Activated gamma-delta T cell treated with anti-CD3 and anti-CD28 coated beads, Interleukin-2, amount 50 U/mL, for 16 hours (primary cell): ENCODE measurements at places on chromosomes 16 and 17.

- no peak for DNase-seq
These were observed 1.6 kb downstream of the UBTF start for GRCh38 chr17:44217738-44218343.

GRCh38 chr16:46691726-46692125 lies 2.3 kb downstream of the ORC6 start:
- no peak for DNase-seq

DNA sequence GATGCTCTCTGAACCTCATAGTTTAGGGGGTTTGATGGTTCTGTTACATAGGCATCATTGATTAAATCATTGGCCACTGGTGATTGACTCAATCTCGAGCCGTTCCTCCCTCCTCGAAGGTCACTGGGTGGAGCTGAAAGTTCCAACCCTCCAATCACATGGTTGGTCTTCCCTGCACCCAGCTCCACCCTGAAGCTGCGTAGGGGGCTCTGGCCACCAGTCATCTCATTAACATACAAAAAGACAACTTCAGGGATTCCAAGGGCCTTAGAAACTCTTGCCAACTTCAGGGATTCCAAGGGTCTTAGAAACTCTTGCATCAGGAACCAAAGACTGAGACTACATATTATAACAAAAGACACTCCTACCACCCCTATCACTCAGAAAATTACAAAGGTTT lies 306.5 kb upstream of the TNRC6C start:
- DNase-seq = no peak

DNA sequence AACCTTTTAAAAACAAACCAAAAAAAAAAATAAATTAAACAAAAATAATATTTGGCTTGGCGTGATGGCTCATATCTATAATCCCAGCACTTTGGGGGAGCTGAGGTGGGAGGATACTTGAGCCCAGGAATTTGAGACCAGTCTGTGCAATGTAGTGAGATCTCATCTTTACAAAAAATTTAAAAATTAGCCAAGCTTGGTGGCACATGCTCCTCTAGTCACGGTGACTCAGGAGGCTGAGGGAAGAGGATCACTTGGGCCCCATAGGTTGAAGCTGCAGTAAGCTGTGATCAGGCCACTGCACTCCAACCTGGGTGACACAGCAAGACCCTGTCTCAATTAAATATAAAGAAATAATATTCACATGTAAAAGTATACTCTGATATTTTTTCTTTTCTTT lies 12.2 kb downstream of the GNGT2 start:
- DNase-seq = no peak

DNA sequence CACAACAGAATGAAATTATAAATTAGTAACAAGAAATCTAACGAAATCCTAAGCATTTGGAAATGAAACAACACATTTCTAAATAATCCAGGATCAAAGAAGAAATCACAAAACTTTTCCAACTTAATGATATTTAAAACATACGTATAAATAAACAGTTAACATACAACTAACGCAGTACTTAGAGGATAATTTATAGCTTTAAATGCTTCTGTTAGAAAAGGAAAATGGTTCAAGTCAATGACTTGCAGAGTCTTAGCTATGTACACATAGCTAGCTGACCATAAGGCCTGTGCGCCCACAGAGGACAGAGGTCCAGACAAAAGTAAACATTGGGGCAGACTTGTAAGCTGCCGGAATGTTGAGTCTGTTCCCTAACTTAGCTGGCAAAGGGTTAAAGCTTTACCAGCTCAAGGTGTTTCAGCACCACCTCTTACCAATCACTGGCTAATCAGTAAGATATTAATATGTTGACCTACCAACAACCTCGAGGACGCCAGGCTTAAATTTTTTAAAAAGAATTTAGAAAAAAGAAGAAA lies 84.6 kb downstream of the PARN start:
- no peak for DNase-seq

GRCh38 chr17:32835291-32835761 lies 41.6 kb downstream of the MYO1D start:
- DNase-seq = no peak

GRCh38 chr16:10877472-10877946 lies 507 bp downstream of the CIITA start:
- DNase-seq = no peak

DNA sequence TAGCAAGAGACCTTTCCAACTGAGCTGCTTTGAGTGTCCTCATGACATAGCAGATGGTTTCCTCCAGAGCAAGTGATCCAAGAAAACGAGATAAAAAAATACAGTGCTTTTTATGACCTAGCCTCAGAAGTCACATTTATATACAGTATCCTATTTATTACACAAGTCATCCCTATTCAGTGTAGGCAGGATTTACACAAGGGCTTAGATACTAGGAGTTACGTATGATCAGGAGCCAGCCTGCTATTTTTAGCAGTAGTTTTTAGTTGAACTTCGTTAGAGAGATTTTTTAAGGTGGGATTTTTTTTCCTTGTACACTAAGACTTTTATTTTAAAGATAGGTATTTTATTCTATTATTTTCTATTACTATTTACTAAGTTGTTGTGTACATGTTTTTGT lies 58.4 kb downstream of the PHKB start:
- DNase-seq = no peak

DNA sequence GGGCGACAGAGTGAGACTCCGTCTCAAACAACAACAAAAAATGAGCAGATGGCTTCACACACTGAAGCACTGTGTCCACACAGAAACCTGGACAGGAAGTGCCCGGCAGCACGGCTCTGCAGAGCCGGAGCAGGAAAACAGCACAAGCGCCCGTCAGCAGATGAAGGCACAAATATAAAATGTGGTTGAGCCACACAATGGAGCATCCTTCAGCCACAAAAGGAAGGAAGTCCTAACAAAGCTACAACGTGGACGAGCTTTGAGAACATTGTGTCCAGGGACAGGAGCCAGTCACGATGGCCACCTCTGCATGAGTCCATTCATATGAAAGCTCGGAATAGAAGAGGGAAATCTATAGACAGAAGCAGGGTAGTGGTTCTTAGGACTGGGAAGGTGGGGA lies 15.7 kb downstream of the RHBDF2 start:
- DNase-seq = no peak

DNA sequence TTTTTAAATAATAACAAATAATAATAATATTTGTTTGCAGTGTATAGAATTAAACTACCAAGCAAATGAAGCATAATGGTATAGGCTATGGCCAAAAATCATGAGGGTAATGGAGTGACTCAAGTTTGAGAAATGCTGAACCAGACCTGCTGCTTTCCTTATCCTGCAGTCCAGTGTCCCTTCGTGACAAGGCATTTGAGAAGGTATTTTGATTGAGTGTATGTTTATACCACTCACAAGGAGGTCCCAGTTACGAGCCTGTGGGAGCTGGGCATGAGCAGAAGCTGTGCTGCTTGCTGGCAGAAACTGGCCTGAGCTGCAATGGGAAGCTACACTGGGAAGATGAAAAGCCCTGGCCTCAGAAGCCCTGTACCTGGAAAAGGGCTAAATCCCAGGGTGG lies 50.3 kb downstream of the GNAO1 start:
- DNase-seq = no peak

GRCh38 chr17:32445497-32445896 lies 1.2 kb downstream of the PSMD11 start:
- no peak for DNase-seq

- peak; percentile 31 for DNase-seq
These were observed 31.5 kb downstream of the QPRT start for GRCh38 chr16:29710227-29711219.

GRCh38 chr17:19364699-19365498 lies 2.4 kb upstream of the B9D1 start:
- no peak for DNase-seq

DNA sequence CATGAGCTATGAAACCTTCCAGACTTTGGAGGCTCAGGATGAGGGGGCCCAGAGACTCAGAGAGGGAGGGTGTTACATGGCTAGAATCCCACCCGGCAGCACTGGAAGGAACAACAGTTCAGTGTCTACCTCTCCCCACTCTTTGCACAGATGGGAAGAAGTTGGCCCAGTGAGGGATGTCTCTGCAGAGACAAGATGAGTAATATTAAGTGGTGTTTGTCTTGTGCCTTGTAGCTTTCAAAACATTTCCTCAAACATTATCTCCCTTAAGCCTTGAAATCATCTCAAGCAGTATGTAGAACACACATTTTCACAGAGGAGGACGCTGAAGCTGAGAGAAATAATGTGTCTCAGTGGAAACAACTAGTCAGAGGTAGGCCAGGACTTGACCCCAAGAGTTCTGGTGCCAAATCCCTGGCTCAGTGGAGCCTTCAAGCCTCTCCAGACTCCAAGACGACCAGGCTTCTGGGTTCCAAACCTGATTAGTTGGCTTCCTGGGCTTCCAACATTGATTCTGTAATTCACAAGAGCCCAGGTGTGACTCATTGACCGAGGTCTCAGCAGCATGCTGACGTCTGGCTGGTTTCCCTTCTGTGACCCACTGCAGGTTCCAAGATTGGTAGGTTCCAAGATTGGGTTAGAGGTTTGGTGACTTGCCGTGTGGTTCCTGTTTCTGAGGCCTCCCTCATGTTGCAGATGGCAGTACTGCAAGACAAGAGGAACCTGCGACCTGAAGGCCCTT lies 7.4 kb downstream of the RNF112 start:
- no peak for DNase-seq

DNA sequence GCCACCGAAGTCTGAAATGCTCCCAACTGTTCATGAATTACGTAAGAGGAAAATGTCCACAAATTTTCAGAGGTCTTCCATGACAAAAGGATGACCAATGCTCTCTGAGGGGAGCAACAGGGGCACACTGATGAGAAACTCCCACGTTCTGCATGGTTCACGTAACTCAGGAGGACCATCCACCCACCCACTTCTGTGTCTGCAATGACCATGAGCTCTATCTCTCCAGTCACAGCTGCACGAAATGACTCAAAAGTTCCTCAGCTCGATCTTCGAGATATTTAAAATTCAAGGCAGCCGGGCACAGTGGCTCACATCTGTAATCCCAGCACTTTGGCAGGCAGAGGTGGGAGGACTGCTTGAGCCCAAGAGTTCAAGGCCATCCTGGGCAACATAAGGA lies 15.8 kb downstream of the WDR45B start:
- no peak for DNase-seq

- DNase-seq = no peak
These were observed 228.9 kb upstream of the TNRC6C start for GRCh38 chr17:77729587-77729986.

DNA sequence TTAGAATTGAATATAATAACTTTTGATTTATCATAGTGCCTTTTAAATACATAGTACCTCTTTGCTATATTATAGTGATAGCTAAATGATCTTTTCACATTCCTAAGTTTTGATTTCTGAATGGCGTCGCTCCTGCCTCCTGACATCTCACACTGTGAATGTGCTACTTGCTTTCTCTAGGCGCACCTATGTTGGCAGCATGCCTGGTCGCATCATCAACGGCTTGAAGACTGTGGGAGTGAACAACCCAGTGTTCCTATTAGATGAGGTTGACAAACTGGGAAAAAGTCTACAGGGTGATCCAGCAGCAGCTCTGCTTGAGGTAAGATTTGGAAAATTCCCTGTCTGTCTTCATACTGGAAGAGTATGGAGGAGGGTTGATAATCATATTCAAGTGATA lies 29.8 kb upstream of the ABCC11 start:
- DNase-seq = no peak

GRCh38 chr17:8941980-8942622 lies 23.4 kb downstream of the PIK3R5 start:
- peak; percentile 52 for DNase-seq

GRCh38 chr16:81321039-81321438 lies 6.3 kb downstream of the GAN start:
- no peak for DNase-seq

GRCh38 chr17:46002311-46002972 lies 3.4 kb downstream of the STH start:
- DNase-seq = peak; percentile 63

DNA sequence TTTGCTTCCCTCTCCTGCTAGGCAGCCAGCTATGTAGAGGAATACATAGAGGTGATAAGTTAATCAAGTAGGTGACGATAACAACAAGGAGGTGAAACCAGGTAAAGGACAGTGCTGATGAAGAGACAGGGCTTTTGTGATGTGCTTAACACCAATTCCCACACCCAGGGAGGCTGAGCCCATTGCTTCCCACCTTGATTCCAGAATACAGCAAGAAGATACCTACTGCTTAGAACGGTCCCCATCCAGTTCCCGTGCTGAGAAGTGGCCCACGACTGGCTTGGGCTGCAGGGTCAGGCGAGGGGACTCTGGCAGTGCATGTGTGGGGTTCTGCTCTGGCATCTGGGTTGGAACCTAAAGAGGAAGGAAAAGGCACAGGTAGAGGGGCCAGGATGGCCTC lies 16.1 kb upstream of the GFAP start:
- no peak for DNase-seq

DNA sequence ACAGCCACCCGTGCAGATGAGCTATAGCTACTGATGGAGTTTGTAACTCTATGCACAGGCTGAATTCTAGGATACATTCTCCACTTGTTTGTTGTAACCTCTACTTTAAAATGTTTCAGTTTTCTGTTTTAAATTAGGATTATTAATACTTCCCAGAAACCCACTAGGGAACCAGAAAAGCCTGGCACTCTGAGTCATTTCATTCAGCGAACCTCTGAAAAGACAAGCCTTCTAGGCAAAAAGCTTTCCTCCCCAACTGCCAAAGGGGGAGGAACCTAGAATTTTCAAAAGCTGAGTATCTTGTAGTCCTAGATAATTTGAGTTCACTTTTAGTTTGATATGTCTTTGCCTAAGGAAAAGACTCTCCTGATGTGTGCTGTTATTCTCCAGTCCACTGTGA lies 43.2 kb downstream of the GOSR1 start:
- DNase-seq = no peak

GRCh38 chr16:7336742-7337141 lies 4.1 kb downstream of the RBFOX1 start:
- DNase-seq = no peak

DNA sequence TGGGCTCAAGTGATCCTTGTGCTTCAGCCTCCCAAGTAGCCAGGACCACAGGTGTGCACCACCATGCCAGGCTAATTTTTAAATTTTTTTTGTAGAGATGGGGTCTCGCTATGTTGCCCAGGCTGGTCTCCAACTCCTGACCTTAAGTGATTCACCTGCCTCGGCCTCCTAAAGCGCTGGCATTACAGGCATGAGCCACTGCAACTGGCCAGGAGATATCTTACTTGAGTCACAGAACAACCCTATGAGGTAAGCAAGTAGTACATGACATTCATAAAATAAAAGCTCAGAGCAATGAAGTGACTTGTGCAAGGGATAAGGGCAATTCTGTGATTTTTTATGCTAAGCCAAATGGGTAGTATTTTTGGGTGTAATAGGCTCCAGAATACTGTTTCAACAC lies 57.3 kb downstream of the CDC27 start:
- DNase-seq = no peak

GRCh38 chr17:28112181-28112580 lies 69.7 kb downstream of the NLK start:
- DNase-seq = no peak

DNA sequence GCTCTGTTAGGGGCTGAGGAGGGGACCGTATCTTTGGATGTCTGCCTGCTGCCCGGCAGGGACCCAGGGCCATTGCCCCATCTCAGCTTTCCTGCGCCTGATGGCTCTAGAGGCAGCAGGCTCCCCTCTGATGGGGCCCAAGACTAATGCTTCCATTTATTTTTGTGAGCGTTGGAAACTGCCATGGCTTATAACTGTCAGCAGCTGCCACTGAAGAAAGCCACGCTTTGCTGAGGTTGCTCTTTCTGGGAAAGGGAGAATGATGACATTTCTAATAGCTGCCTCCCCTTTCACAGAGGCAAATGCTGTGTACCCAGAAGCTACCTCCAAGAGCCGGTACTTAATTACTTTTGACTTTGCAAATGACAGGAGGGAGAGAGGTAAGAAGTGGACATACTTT lies 103.8 kb downstream of the HAPSTR1 start:
- DNase-seq = no peak
